Epithelial cell of prostate (primary cell): ENCODE measurements at places on chromosomes 5 and 9.

DNA sequence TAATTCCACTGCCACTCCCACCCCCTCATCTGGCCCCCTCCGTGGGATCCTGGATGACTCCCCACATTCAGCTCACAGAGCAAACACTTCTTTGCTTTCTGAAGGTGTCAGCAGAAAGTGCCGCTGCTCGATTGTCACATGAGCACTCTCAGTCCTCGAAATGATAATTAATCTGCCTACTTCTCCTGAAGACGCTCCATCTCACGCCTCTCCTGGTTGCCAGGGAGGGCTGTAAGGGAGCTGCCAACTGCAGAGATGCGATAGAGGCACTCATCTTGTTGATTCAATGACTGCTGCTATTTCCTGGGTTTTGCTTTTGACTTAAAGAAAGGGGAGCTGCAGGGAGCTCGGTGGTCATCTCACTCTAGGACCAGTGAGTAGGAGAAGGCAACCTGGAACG, 206.5 kb downstream of the DAB2IP start:
- no peak for DNase-seq

DNA sequence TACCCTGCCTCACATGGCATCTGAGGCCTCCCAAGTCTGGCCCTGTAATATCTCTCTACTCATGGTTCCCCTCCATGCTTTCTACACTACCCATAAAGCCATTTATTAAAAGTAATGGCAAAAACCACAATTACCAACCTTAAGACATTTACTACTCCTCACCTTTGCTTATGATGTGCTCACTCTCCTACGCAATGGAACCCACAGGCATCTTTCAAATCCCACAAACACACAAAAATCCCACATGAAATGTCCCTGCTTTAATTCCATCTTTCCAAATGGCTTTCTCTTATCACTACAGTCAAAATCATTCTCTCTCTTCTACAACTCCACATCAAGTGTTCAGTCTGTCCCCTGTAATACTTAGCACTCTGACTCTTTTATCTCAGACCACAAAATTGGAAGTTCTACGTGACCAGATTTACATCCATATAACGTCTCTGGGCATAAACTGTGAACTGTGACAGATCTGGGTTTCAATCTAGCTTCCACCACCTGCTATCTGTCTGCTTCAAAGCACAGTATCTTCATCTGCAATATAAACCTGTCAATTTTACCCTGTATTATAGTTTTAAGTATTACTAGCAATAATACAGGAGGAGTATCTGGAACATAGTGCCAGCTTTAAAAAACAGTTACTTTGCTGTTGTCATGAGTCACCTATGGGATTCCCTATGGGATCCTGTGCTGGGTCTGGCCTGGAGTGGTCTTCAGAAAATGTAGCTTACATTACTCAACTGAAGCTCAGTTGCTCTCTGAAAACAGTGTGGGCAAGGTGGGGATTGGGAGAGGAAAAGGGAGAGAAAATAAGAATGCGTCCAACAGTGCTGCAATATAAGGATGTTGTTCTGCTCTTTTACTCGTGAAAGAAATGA, 137.1 kb upstream of the TRIM32 start:
- DNase-seq, result no peak

- no peak for DNase-seq
These were observed 343 bp downstream of the LMX1B start for GRCh38 chr9:126614088-126614454.

- DNase-seq, result no peak
These were observed 154.0 kb downstream of the OLFM1 start for GRCh38 chr9:135241381-135242048.

DNA sequence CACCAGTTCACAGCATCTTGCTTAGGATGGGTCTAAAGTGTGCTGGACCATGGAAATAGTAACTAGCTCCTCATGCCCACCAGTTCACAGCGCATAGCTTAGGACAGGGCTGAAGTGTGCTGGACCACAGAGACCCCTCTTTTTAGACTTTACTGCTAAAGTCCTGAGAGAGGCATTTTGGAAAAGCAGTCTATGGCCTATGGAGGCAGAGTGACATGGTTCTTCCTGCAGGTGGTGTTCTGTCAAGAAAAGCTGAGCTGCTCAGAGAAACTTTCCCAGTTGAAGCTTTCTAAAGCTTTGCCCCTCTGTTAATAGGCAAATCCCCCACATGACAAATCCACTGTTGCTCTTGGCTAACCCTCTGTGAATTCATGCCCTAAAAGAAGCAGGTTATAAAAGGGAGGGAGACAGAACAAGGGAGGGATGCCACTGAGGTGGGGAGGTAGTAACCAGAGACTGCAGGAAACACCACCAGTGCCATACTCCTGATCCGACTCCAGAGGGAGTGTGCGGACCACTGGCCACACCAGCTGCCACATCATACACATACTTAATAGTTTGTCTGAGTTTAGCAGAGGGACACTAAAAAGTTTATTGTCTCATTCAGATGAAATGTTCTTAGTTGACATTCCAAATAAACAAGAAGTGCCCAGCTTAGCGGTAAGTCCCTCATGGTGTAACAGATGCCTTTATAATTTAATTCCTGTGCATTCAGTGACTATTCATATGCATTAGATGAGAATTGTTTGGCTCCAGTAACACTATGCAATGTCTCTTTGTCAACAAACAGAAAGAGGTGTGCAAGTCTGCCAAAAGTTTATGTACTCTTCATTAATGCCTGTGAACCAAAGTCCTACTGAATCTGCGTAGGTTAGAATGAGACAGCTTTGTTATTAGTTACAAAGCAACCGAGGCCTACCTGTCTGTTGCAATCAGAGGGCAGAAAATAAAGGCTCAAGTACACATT, 236.2 kb upstream of the NFIL3 start:
- DNase-seq, result no peak

GRCh38 chr9:134949681-134950385, 32.1 kb upstream of the FCN1 start:
- no peak for DNase-seq

- no peak for DNase-seq
These were observed 7.3 kb downstream of the PHF19 start for GRCh38 chr9:120869726-120870125.

DNA sequence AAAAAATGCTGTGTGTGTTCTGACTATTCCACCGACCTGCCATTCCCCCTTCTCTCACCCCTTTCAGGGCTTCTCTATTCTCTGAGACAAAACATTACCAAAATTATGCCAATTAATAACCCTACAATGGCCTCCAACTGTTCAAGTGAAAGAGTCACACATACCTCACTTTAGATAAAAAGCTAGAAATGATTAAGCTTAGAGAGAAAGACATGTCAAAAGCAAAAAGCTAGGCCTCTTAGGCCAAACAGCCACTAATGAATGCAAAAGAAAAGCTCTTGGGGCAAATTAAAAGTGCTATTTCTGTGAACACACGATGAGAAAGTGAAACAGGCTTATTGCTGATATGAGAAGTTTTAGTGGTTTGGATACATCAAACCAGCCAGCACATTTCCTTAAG, 279.6 kb upstream of the GRAMD2B start:
- no peak for DNase-seq
